ENCODE measurements at places on chromosomes 5 and 9.
A peak's percentile ranks its signal among the peaks of the same experiment; 100 is the strongest.

GRCh38 chr5:175638305-175638704, 19.6 kb upstream of the HRH2 start:
- DNase-seq: no peak

- no peak for DNase-seq
Measured at GRCh38 chr9:19027825-19028224, 5.2 kb downstream of the SAXO1 start.

DNA sequence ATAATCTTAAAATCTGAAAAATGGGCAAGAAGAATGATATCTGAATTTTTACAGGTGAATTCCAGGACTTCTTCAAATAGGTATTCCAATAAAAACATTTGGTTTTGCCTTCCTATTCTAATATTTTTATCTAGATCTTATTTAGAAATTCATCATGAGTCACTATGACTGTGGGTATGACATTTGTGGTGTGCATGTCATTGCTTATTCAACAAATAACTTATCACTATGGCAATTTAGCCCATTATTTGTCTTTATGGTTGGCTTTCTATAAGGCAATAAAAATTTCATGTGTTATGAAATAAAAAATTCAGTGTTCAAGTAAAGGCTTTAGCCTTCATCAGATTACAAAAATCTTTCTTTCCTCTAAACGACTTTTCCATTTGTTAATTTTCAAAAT, 1139.6 kb upstream of the NUDT12 start:
- no peak for DNase-seq

DNA sequence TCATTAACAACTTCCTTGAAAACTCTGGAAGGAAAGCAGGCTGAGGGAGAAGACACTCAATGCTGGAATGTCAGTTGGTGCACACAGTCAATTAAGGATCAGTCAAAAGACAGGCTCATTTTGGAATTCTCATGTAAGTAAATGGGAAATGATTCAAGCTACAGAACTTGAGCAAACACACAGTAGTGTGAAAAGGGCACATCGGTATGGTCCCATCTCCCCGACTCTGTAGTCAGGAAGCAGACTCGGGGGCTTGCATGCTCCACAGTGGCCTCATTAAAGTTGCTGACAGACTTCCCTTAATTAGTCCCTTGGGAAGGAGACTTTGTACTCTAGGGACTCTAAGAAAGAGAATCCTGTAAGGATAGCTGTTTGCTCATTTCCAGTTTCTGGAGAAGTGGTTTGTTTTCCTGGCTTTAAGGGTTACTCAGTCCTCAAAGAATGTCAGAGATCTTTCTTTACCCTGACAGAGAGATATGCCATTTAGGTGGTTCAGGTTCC, 339.2 kb downstream of the ADAMTS6 start:
- peak; percentile 33 for DNase-seq

DNA sequence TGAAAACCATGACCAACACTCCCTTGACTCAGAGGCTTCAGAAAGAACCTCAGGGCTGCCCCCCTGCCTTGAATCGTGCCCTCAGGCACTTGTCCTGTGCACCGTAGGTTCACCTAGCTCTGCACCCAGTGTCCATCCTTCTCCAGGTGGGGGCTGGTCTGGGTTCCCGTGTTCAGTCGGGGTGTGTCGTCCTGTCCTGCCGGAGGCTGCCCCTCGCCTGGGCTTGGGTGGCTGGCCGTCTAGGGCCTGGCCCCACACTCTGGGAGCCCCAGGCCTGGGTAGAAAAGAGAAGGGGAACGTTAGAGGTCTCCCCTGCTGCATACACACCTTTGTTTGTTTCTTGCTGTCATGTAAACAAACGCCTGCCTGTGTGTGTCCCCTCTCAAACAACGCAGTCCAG, 29.3 kb downstream of the CATSPER3 start:
- no peak for DNase-seq

DNA sequence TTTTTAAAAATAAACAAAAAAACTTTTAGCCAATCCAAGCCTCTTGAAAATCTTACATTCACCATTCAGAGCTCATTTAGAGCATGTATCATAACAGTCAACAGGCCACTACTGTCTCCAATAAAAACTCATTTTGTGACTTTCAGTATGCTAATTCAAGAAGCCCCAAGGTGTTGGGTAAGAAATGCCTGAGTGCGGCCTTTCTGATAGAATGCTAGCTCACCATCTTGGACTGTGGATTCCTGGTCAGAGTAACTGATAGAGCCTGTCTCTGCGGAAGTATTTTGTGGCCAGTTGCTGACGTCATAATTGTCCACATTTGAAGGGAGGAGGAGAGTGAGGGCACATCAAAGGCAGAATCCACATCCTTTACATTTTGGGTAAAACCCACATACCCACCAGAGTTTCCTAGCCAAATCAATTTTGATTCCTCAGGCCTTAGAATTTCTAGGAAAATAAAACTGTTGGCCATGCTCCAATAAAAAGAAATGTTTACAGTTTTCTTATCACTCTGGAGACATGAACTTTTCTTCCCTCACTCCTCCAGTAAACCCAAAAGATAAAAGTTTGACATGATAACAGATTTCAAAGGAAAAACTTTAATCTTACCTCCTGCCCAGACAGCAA, 41.1 kb upstream of the ERCC6L2 start:
- DNase-seq: no peak

- no peak for DNase-seq
Measured at GRCh38 chr5:67454957-67455561, 258.5 kb upstream of the CD180 start.

DNA sequence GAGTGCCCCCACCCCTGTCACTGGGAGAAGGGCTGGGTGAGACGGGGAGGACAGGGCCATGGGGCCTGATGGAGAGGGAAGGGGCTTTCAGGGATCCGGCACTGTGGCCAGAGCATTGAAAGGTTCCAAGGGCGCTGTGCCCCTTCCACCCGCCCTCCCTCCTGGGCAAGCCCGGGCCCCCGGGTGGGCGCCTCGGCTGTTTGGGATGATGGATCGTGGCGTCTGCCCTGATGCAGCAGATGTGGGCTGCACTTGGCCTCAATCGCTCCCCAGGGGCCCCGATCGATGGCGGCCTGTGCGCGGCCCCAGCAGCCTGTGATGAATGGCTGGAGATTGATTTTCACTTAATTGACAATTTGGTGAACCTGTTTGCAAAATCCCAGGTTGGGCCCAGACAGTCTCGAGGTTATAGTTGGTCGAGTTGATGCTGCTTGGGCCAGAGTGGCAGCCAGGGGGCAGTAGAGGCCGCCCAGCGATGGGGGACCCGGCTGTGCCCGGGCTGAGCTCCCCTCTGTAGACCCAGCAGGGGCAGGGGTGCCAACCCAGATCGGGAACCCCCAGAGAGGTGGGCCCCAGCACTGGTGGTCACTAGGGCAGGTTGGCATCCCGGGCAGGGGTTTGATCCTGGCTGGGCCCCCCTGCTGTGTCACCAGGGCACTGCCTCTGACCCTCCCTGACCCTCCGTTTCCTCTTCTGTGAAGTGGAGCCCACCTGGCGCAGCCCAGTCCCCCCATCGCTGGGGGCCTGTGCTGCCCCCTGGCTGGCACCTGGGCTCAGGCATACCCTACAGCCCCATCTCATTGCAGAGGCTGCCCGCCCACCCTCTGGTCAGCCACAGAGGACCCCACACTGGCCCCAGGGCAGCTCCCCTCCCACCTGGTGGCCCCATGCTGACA, 34.7 kb downstream of the LHX3 start:
- DNase-seq: peak; percentile 23

- DNase-seq: no peak
Measured at GRCh38 chr5:172624083-172624995, 16.7 kb upstream of the NEURL1B start.

GRCh38 chr5:90618071-90618470, 59.5 kb downstream of the ADGRV1 start:
- DNase-seq: no peak

DNA sequence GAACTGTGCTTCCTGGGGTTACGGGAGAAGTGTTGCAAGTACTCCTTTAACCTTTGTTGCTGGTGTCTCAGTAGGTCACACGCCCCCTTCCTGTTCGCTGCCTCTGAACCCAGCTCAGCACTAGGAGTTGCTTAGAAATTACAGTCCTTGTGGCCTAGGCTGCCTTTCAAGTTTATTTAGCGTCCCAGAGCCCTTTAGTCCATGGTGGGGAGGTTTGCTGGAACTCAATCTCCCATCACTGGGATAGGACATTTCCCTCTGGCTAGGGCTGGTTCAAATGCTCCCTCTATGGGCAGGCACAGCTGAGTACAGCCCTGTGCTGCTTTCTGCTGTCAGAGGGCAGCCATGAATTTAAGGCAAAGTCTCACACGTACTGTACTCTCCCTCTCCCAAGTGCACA, 4.7 kb downstream of the IFNA8 start:
- no peak for DNase-seq

- no peak for DNase-seq
Measured at GRCh38 chr5:94316916-94317838, 301.2 kb downstream of the KIAA0825 start.

DNA sequence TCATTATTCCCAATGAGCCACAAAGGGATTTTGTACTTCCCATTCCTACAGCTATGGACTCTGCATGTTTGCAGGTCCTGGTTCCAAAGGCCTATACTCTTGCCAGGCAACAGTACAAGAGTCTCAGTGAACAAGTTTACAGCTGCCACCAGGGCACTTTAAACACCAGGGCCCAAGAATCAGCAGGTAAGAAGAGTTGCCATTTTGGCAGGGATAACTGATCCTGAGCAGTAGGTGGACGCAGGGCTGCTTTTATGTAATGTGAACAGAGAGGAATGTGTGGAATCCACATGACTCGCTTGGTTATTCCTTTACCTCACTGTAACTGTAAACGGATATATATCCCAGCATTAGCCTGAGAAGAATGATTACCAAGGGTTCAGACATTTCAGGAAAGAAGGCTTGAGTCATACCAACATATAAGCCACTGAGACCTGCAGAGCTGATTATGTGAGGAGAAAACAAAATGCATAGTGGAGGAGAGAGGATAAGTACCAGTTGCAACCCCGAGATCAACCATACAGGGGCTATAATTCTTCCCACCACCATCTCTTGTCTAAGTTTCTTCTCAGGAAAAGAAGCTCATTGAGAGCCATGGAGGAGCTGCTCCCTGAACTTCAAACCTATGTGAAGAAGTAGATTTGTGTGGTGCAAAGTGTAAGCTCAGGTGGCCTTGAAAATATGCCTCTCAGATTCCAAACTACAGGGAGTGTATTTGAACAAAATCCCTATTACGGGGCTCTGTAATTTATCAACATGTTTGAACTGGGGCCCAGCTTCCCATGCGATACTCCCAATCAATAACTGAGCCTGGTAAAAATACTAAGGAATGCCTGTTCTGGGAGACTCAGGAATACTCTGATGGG, 24.6 kb downstream of the RAPGEF6 start:
- DNase-seq: no peak

DNA sequence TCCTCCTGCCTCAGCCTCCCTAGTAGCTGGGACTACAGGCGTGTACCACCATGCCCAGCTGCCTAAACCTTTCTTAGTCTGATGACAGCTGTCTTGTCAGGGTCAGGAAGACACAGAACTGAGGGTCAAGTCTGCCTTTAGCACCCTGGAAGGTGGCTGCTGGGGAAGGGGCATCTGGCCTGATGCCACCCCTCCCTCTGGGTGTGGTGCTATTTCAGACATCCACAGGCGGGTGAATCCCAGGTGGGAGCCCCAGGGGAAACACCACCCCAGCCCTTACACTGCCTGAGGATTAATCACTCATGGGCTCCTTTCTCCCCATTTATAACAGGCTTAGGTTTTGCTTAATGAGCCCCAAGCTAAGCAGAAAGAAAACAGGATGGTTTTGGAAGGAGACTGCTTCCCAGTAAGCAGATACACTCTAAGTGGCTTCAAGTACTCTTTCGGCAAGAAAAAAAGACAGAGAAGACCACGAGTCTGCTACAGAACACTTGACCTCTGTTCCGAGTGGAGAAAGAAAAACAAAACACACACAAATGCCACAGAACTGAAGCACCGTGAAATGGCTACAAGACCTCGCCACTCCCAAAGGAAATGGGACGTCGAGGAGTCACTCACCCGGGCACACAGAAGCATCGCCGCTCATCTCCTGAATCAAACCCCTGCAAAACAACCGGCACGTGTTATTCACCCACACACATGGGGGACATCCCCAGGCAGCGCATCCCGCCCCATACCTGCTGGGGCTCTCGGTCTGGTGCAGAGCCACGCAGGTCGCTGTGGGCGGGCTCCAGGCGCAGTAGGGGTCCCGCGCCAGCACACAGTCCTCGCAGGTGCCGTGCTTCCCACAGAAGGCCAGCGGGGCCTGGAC, 62.4 kb downstream of the SECISBP2 start:
- DNase-seq: no peak

- no peak for DNase-seq
Measured at GRCh38 chr9:123556464-123557435, 200.8 kb downstream of the CRB2 start.

DNA sequence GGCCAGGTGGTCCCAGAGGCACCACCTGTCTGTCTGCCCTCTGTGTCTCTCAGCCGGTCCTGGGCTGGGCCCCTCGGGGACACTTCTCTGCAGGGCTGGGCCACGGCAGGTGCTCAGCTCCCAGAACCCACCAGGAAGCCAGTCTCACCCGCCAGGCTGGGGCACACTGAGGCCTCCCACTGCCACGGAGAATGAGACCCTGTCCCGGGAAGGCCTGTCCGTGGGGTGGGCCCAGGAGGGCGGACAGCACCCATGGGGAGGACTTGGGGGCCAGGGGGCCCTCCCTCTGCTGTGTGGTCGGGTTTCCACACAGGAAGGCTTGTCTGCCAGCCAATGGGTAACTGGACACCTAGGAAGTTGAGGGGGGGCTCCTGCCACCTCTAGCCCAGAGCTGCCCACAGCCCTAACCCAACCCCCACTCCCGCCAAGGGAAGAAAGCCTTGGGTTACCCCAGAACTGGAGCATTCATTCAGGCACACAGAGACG, 4.1 kb upstream of the TUBB4B start:
- DNase-seq: no peak
